Right ventricle myocardium inferior (tissue), 1 donor: ENCODE measurements at places on chromosomes 3 and 15.

DNA sequence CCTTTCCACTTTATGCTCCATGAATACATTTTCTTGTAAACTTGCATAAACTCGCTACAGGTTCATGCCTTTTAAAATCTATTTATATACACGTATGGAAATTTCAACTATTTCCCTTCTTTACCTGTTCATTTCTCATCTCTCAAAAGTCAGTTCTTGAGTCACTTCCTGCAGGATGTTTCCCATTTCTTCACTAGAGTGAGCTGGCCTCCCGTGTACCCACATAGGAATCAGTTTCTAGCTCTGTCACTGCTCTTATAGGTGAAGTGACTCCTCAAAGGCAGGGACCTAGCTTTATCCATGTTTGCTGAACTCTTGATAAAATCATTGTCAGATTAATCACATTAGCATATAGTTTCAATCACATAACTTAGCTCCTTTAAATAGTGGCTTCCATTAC lies 259.7 kb downstream of the EPHA3 start:
- DNase-seq = no peak

DNA sequence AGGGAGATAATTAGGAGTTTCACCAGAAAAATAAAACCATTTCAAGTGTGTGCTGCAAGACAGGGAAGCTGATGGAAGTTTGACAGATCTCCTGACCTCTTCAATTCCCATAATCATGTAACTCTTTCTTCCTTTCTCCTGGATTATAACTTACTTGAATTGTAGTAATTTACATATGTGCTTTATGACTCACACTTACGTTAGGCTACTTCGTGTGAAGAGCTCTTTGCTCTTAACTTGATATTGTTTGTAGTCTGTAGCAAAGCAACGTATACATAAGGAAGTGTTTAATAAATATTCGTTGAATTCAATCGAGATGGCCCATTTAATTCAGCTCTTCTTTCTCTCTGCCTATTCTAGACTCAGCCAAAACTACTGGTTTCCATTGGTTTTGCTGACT lies 23.5 kb downstream of the ROBO2 start:
- DNase-seq = no peak

DNA sequence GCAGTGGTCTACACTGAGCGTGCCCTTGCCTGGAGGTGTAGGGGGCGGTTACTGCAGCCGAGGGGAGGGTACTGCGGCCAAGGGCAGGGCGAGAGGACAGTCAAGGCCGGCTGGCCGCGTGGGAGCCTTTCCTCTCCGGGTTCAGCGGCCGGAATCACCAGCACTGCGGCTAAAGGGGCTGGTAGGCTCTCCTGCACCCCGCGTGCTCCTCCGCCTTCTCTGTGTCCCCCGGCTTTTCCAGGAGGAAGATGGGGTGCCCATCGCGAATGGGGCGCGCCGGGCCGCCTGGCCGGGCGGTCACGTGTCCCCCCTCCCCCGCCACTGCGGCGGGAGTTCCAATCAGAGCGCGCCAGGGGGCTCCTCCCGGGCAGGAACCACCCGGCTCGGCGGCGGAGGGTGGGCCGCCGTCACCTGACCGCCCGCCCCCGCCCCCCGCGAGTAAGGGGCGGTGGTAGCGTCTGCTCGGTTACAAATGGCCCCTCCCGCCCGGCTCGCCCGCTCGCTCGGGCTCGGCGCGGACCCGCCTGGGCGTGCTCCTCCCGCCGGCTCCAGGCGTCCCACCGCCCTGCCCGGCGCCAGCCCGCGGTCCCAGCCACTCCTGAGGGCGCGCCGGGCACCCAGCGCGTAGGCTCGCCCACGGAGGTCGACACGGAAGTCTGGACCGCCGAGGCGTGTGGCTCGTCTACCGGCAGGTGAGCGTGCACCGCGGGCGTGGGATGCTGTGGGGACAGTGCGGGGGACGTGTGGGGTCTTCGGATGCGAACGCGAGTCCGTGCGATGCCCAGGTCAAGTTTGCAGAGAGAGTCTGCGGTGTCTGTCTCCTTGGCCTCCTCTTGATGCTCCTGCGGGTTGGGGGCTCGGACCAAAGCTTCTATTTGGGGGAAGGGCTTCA lies 242.6 kb upstream of the TOPAZ1 start:
- DNase-seq = no peak

DNA sequence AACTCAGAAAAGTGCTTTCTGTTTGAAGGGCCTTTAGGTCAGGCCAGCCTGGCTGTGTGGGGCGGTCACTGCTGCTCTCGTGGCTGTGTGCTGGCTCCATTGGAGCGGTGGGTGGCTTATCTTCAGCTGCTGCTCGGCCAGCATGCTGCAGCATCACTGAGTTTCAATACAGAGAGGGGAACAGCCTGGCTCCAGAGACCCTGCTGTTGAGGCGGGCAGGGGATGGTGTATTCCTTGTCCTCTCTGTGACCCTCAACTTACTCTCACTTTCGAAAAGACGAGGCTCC lies 248.5 kb upstream of the ONECUT1 start:
- DNase-seq = no peak

DNA sequence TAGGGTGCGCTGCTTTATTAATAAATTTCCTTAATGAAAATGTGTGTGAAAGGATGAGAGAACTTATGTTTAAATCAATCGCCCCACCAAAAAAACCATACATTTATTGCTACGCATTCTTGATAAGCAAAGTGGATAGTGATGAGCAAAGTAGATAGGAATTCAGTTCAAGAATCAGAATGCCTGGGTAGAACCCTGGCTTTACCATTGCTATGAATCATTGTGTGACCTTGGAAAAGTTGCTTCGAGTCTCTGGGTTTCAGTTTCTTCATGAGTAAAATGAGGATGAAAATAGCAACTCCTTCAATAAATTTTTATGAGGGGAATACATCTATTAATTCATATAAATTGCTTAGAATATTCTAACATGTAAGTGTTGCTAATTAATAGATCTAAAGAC lies 2.6 kb upstream of the ALCAM start:
- DNase-seq = no peak

DNA sequence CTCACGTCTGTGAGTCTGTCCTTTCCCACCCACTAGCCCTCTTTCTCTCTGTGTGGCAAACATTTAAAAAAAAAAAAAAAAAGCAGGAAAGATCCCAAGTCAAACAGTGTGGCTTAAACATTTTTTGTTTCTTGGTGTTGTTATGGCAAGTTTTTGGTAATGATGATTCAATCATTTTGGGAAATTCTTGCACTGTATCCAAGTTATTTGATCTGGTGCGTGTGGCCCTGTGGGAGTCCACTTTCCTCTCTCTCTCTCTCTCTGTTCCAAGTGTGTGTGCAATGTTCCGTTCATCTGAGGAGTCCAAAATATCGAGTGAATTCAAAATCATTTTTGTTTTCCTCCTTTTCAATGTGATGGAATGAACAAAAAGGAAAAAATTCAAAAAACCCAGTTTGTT lies 97.7 kb downstream of the GAP43 start:
- DNase-seq = no peak

DNA sequence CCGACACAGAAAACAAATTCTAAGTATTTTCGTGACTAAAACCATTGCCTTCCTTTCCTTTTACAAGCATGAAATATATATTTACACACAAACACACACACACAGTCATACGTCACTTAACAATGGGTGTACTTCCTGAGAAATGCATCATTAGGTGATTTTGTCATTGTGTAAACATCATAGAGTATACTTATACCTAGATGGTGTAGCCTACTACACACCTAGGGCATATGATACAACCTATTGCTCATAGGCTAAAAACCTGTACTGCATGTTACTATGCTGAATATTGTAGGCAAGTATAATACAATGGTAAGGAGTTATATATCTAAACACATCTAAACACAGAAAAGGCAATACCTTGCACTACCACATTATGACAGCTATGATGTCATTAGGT lies 28.6 kb downstream of the COL6A5 start:
- DNase-seq = no peak

GRCh38 chr15:92914103-92914499 lies 14.0 kb downstream of the CHD2 start:
- no peak for DNase-seq

- DNase-seq = no peak
Observed at GRCh38 chr3:48271763-48272498, 31.0 kb downstream of the ZNF589 start.

GRCh38 chr15:100972975-100973350 lies 53.8 kb downstream of the LRRK1 start:
- no peak for DNase-seq

DNA sequence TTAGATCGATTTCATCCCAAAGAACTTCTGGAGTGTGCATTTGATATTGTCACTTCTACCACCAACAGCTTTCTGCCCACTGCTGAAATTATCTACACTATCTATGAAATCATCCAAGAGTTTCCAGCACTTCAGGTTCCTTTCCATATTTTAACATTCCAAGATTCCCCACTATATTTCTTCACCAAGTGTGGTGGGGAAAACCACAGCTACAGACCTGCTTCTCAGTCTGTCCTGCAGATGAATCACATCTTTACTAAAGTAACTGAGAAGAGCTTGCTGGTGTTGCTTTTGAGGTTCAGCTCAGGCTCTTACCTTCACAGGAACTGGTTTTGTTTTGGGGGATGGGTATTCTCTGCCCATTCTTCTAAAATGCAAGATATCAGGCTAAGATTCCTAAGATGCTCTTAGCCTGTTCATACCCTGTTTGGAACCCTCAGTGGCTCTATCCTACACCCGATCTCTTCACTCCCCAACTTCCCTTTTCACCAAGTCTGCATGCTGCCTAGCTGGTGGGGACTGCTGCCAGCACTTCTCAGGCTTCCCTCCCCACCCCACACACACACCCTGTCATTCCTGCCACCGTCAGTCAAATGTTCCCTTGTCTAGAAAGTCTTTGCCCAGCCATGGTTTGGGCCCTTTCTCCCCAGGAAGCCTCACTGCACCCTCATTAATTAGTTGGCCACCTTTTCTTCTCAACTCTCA lies 30.8 kb downstream of the SRP14 start:
- DNase-seq = no peak

- no peak for DNase-seq
Observed at GRCh38 chr3:153285194-153285641, 123.2 kb downstream of the RAP2B start.

DNA sequence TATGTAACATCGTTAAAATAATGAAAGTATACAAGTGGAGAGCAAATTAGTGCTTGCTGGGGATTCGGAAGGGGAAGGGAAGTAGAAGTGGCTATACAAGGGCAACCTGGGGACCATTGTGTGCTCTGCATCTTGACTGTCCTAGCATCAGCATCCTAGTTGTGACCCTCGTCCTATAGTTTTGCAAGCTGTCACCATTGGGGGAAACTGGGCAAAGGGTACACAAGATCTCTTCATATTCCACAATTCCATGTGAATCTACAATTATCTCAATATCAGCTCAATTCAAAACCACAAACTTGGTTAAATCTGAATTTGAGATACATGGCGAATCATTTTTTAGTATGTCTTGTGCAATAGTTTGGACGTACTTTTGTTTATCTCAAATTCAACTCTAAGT lies 30.9 kb downstream of the WNT7A start:
- no peak for DNase-seq

GRCh38 chr3:156005736-156006135 lies 114.6 kb upstream of the KCNAB1 start:
- no peak for DNase-seq

GRCh38 chr3:98855806-98856400 lies 45.6 kb downstream of the DCBLD2 start:
- no peak for DNase-seq

- DNase-seq = peak; percentile 68
Observed at GRCh38 chr3:17158941-17159682, 274.4 kb downstream of the PLCL2 start.
